Activated CD8-positive, alpha-beta T cell treated with anti-CD3 and anti-CD28 coated beads, Interleukin-2, amount 10 ng/mL, durations not matched to agents 7 days and 5 days (primary cell): ENCODE measurements at places on chromosomes 11 and 22. TPM values are rescaled to one million over a fixed set of nuclear protein-coding genes. Genes with fewer than 3 reads are reported as not detected.

DNA sequence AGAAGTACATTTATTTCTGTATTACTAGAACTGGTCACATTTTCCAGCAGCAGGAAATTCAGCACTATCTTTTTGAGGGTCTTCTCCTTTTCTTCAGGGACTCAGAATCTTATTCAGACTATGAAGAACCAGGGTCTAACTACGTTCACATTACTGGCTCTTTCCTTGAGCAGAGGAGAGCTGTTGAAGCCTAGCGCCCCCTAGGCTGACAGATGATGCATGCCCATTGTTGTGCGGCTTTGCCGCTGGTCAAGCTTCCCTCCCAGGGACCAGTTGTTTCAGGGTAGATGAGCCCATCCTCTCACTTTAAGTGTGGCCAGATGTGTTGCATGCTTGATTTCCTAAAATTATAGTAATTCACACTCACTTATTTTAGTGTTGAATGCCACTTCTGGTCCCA is 168.2 kb upstream of the PDGFD start:
- no peaks in the 10 kb centered on the region for H3K36me3 ChIP-seq
- H3K4me1 ChIP-seq = no peaks in the 10 kb centered on the region
- no peaks in the 10 kb centered on the region for H3K27me3 ChIP-seq
- H3K4me3 ChIP-seq = no peak overlapping the region
- no peak overlapping the region for H3K27ac ChIP-seq
- no peak for DNase-seq

Gene PHLDA2
- 2.6 TPM for total RNA-seq

Gene OR52I1
- total RNA-seq = not detected

DNA sequence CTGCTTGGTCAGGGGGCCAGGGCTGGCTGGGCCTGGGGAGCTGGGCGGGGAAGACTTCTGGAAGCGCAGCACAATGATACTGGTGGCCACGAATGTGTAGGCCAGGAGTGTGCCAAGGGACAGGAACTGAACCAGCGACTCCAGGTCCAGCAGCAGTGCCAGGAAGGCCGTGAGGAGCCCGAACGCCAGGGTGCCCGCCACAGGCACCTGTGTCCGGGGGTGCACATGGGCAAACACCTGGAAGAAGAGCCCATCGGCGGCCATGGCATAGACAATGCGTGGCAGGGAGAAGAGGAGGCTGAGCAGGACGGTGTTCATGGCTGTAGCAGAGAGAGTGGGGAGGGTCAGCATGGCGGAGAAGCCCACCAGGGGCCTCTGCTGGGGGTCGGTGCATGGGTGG is 2.3 kb downstream of the SLC7A4 start:
- H3K27ac ChIP-seq = no peak overlapping the region
- H3K36me3 ChIP-seq = no peaks in the 10 kb centered on the region
- no peak for DNase-seq
- peaks cover 16% of the 10 kb centered on the region for H3K4me1 ChIP-seq
- peaks cover 35% of the 10 kb centered on the region for H3K27me3 ChIP-seq
- no peak overlapping the region for H3K4me3 ChIP-seq

DNA sequence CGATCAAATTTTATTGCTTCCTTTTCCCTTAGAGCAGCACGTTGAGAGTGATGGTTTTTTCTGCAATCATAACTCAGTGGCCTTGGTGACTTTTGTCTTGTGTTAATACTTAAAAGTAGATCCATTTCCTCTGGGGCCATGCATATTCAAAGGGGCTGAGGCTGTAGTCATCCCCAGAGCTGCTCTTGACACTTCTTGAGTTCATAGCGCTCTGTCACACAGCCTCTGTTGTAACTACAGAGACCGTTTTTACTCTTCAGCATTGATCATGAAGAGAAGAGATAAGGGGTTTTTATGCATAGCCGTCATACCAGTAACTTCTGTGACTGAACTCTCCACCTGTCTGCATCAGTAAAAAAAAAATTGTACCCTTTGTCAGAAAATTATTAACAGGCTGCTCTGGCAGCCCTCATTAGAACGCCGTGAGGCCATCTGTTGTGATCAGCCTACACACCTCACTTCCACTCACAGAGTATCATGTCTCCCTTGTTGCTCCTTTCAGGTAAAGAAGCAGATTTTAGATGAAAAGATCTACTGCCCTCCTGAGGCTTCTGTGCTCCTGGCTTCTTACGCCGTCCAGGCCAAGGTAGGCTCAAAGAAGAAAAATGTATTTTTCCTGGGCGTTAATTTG is 38.4 kb downstream of the NF2 start:
- no peaks in the 10 kb centered on the region for H3K27me3 ChIP-seq
- peak overlapping the region; percentile 37 for H3K27ac ChIP-seq
- peaks cover 36% of the 10 kb centered on the region for H3K36me3 ChIP-seq
- no peak for DNase-seq
- H3K4me1 ChIP-seq = peaks cover 27% of the 10 kb centered on the region

GRCh38 chr22:48424201-48424627 is 1403.5 kb downstream of the BRD1 start:
- no peaks in the 10 kb centered on the region for H3K4me1 ChIP-seq
- DNase-seq = no peak
- H3K27me3 ChIP-seq = no peaks in the 10 kb centered on the region
